Subcutaneous adipose tissue (tissue), 4 donors: ENCODE measurements at places on chromosomes 11 and 22. TPM values are rescaled to one million over a fixed set of nuclear protein-coding genes. Genes with fewer than 3 reads are reported as not detected.

OR6T1 gene
- total RNA-seq = not detected

ATF4 gene
- 430 TPM for total RNA-seq

MACROD1 gene
- total RNA-seq = 15.9 TPM

B3GAT3 gene
- total RNA-seq = 19.0 TPM

GDPD4 gene
- total RNA-seq = not detected

OR1S1 gene
- not detected for total RNA-seq

ARHGAP42 gene
- total RNA-seq = 15.3 TPM

LINC01488 gene
- not detected for total RNA-seq

ZNF215 gene
- 0.65 TPM for total RNA-seq

MS4A4A gene
- 134 TPM for total RNA-seq

MUC6 gene
- total RNA-seq = not detected

SAA2 gene
- 7.7 TPM for total RNA-seq

MYOD1 gene
- total RNA-seq = not detected

AQP11 gene
- 2.3 TPM for total RNA-seq

XKR3 gene
- total RNA-seq = not detected

FREY1 gene
- total RNA-seq = 3.0 TPM

POTEH gene
- total RNA-seq = not detected

RASL10A gene
- total RNA-seq = 1.5 TPM

SULT4A1 gene
- total RNA-seq = not detected

VSTM5 gene
- total RNA-seq = not detected

IGSF22 gene
- not detected for total RNA-seq

OR52N4 gene
- total RNA-seq = not detected

HORMAD2 gene
- not detected for total RNA-seq
